ENCODE measurements at places on chromosomes 6 and 20.

DNA sequence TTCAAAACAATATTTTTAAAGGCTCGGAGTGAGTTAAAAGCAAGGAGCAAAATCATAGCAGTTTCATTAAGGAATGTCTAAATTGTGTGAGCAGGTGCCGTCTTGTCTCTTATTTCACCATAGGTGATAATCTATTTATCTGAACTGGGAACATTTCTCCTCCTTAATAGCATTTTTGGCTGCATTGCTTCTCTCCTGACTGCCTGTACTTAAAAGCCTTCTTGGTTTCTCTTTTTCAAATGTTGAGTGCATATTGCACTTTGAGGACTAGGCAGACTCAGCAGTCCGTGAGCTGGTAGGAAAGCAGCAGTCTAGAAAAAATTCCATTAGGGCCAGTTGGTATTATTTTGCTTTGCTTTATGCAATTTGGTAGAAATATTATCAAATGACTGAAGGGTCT is 645.9 kb downstream of the GRIK2 start:
- no peak for DNase-seq

GRCh38 chr20:52619671-52620070 is 352.5 kb upstream of the TSHZ2 start:
- DNase-seq = no peak

DNA sequence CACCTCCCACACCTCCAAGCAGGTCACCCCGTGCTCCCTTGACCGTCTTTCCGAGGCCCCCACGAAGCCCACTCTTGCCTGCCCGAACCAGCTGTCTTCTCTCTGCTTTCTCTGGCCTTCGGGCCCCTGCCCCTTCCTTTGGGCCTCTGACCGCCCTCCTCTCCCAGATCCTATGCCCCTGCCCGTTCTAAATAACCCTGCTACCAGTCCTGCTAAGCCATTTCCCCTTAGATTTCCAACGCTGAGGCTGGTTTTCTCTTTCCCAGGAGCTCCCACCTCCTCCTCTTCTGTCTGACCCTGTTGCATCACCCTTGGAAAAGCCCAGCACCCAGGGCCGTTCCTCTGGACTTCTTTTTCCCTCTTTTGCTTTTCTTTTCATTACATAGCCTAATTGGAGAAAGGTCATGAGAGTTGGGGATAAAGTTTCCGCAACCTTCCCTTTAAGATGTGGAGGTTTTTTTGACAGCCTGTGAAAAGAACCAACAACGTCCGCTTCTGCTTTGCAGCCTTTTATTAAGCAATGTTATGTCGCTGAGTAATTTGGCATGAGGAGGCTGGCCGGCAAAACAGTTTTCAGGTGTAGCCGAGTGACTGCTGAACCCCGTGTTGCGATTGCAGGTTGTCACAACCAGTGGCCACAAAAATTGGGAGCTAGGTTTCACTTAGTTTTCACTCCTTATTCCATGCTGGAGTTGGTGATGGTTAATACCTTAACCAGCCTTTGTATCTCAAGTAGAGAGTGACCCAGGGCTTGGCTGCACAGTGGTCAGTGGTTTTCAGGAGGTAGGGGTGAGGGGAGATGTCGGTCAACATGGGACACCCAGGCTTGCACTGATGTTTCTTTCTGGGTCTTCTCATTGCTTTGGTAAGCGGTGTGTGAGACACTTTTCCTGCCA is 970 bp downstream of the BLTP3A start:
- no peak for DNase-seq

DNA sequence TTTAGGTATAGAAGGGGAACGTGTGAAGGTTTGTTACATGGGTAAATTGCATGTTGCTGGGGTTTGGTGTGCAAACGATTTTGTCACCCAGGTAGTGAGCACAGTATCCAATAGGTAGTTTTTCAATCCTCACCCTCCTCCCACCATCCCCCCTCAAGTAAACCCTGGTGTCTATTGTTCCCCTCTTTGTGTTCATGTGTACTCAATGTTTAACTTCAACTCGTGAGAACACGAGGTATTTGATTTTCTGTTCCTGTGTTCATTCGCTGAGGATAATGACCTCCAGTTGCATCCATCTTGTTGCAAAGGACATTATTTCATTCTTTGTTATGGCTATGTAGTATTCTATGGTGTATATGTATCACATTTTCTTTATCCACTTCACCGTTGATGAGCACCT is 11.6 kb upstream of the VNN1 start:
- no peak for DNase-seq

DNA sequence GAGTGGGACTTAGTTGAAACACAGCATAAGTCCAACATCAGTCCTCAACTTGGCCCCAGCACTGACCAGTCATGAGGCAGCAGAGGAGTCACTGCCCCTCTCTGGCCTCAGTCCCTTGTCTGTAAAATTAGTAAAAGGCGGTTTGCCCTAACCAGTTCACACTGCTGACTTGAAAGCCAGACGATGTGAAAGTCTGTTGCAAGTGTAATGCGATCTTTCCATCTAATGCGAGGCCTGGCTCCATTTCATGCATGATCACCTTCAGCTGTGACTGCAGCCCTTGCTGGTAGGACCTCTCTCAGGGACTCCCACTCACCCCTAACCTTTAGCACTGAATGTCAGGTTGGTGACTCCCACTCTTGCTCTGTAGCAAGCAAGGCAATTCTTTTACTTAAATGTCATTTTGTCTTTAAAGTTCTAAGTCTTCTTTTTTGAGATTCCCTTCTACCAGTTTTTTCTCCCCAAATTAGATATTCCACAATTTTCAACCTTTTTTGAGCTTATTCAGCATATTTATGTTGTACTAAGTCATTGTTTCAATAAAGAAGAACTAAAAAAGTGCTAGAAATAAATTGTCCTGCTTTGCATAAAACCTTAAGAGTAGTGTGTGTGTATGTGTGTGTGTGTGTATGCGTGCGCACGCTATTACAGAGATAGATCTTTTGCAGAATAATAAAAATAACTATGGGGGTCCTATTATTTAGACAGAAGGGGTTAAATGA is 245.5 kb downstream of the PACRG start:
- no peak for DNase-seq

- peak; percentile 62 for DNase-seq
These were observed 88.5 kb downstream of the LY86 start for GRCh38 chr6:6676910-6677441.

- no peak for DNase-seq
These were observed 21.2 kb upstream of the EXOC2 start for GRCh38 chr6:714100-714499.

DNA sequence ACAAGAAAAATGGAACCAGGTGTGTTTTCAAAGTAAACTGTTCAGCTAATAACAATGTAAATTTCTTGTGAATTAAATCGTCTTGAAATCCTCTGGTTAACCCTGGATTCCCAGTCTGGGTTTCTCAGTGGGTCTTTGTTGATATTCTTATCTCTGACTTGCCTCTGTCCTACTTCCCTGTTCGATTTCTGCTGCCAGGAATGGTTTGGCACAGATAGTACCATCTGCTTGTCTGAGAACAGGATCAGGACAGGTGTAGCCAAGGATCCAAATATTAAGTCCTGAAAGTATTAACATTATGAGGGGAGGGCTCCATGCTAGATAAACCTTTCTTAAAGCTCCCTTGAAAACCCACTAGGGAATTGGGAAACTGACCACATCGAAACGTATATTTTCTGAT is 30.1 kb downstream of the ARFGEF2 start:
- no peak for DNase-seq

- peak; percentile 2 for DNase-seq
These were observed 46.8 kb downstream of the CD24 start for GRCh38 chr6:106927531-106928398.

- no peak for DNase-seq
These were observed 41.8 kb upstream of the FOXO3 start for GRCh38 chr6:108518714-108519576.

DNA sequence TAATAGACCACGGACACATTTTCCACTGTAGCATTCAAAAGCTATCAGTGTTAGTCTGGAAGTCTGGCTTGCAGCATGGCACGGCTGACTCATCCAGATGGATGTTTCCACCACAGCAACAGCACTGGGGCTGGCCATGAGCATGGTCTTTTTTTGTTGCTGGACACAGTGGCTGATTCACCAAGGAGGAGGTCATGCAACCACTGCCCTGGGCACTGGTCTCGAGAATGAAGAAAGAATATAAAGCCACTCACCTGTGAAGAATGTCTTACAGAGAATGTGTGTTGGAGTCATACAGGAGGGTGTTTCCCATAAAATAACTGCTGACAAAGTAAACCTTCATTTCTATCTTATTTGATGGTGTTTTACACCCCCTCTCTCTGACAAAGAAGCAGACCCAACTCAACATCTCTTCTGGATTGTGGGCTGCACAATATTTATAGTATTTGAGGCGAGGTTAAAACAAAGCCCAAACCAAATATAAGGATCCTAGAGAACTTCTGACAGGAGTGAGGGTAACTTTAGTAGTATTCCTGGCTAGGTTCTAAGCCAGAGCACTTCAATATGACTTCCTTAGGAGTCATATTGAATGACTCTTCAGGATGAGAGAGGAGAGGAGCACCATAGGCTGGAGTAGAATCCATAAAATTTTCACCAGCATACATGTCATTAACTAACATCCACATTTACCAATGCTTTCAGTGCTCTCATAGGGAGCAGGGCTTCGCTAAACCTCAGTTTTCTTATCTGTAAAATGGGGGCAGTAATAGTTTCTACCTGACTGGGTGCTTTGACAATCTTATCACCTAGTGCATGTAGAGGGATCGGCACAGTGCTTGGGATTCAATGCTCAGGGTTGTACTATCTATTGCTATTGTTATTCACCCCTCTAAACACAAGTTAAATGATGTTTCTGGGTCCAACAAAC is 121.4 kb downstream of the KIF13A start:
- DNase-seq = no peak

DNA sequence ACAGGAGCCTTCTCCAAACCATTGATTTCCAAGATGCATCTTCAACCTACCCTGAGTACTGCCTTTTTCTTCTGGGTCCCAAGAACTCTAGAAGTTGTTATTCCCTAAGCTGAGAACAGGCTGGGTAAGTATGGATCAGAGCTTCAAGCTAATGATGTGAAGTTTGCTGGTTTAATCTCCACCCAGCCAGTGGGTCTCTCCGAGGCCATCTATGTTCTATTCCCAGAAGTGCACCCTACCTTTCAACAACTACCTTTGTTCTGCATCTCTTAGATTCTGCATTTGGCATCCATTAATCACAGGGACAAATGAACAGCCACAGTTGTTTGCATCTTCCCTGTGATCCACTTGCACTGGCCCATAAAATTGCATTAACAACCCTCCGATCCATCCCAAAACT is 246.2 kb downstream of the HIVEP2 start:
- DNase-seq = no peak

DNA sequence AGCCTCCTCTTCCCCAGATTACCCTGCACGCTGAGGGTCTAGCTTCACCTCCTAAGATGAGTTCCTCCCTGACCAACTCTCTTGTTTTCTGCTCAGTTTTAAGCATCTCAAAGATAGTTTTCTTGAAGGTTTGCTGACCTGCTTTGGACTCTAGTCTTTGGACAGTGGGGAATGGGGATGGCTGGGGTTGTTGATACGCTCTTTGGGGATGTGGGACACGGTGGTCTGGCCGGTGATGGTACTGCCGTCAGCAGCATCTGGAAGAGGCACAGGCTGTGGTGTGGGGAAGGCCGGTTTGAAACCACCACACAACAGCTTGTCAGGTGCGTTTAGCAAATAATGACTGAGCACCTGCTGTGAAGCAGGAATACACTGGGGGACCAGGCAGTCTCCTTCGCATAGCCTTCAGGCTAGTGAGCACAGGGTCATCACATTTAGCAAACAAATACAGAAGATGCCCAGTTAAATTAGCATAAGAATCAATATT is 94.1 kb downstream of the TMEM242 start:
- DNase-seq = no peak

DNA sequence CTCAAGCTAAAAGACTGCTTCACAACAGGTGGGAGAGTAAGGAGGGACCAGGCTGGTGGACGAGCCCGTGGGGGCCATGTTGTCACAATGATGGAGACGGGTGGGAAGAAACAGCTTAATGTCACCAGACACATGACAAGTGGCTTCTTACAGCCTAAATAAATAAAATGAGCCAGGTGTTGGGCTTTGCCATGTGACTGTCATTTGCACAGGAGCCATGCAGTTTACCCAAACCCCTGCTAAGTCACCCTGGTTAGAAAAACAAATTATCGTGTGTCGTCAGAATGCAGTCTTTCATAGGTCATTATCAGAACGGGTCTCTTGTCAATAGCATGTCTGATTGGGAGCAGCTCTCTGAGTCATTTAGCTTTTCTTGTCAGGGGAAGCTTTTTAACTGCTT is 18.5 kb downstream of the BTBD3 start:
- DNase-seq = no peak

DNA sequence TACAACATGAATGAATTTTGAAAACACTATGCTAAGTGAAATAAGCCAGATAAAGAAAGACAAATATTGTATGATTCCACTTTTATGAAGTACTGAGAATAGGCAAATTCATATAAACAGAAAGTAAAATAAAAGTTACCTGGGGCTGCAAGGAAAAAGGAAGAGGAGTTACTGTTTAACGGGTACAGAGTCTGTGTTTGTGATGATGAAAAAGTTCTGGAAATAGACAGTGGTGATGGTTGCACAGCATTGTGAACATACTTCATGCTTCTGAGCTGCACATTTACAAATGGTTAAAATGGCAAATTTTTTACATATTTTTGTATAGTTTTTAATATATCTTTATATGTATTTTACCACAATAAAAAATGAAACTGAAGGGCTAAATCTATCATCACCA is 29.4 kb downstream of the EPB41L2 start:
- DNase-seq = no peak

DNA sequence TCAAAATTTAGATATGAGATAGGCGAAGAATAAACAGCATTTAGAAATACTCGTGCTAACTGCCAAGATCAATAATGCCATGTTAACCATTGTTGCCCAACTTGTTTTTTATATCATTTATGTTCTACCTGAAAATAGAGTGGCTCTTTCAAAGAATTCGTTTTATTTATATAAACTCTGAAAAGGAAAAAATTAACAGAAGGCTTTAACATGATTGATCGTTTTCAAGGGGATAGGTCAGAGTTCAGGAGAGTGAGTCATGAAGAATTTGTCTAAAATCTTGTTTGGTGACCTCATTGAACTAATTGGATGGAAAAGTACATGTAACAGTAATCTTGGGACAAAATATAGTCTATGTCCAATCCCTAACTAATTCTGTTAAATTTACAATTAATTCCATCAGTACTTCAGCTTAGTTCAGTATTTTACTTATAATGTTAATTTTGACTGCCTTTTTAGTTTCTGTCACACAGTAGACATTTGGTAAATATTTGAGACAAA is 11.1 kb upstream of the ELOVL2 start:
- DNase-seq = no peak

GRCh38 chr20:38197217-38197616 is 32.1 kb upstream of the TGM2 start:
- DNase-seq = no peak

- DNase-seq = no peak
These were observed 70.8 kb upstream of the RIPOR2 start for GRCh38 chr6:25006565-25007001.

Data from stimulated activated CD4-positive, alpha-beta T cell treated with anti-CD3 and anti-CD28 coated beads, Interleukin-15, amount 100 ng/mL, for 1 hour (primary cell).